Stimulated activated CD8-positive, alpha-beta memory T cell treated with anti-CD3 and anti-CD28 coated beads, Interleukin-15, amount 100 ng/mL, for 24 hours (primary cell): ENCODE measurements at places on chromosomes 5 and 9.
A peak's percentile ranks its signal among the peaks of the same experiment; 100 is the strongest.

DNA sequence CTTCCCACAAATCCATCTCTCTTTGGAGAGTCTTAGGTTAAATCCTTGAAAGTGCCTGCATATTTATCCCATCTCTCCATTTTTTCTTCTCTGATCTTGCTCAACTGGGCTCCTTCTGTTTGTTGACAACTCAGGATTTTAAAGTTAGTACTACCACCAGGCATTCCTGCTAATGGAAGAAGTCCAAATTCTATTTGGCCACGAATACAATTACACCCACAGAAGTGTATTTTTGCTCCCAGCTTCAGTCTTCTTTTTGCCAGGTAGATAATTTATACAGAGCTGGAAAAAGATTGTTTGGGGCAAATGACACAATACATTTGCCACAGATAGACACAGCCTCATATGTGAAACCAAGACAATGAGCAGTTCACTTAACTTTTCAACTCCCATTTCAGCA lies 74.8 kb downstream of the CETN3 start:
- DNase-seq, result no peak

- DNase-seq, result peak; percentile 53
Observed at GRCh38 chr5:36875790-36876298, 725 bp upstream of the NIPBL start.

DNA sequence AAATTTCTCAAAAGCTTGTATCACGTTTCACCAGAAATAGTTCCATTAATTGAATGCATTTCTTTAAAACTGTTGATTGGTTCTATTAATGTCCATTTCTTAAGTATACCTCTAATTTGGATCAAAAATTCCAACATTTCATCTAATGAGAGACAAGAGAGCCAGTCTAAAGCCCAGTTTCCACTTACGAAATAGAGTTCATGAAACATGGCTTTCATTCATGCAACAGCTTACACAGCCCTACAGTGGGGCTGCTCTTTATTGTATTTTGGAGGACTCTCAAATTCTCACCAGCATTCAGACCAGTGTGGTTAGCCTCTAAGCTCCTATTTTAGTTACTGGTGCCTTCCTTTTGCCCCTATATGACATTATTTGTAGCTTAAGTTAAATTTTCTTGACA lies 566.9 kb upstream of the RGMB start:
- no peak for DNase-seq

DNA sequence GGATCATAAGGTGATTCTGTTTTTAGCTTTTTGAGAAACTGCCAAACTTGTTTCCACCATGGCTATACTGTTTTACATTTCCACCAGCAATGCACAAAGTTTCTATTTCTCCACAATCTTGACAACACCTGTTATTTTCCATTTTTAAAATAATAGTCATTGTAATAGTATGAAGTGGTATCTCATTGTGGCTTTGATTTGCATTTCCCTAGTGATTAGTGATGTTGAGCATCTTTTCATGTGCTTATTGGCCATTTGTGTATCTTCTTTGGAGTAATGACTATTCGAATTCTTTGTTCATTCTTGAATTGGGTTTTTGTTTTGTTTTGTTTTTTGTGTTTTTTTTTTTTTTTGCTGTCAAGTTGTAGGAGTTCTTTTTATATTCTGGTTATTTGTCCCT lies 4.9 kb downstream of the GARNL3 start:
- no peak for DNase-seq

DNA sequence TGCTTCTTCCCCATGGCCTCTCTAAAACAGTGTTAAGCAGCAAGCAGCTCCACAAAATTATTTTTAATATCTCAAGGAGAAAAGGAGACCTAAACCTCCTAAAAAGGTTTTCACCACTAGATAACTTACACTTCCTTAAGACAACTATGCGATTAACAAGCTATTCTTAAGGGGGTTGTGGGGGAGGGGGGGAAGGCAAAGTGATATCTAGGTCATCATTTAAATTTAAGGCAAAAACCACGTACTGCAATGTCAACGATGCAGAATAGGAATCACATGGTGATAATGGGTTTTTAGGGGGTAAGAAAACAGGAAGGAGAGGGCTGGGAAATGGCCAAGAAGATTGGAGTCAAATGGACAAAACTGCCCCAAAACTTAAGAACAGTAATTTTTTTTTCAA lies 32.6 kb downstream of the CSNK1A1 start:
- no peak for DNase-seq

GRCh38 chr5:103021314-103021713 lies 98.6 kb downstream of the GIN1 start:
- DNase-seq, result no peak

DNA sequence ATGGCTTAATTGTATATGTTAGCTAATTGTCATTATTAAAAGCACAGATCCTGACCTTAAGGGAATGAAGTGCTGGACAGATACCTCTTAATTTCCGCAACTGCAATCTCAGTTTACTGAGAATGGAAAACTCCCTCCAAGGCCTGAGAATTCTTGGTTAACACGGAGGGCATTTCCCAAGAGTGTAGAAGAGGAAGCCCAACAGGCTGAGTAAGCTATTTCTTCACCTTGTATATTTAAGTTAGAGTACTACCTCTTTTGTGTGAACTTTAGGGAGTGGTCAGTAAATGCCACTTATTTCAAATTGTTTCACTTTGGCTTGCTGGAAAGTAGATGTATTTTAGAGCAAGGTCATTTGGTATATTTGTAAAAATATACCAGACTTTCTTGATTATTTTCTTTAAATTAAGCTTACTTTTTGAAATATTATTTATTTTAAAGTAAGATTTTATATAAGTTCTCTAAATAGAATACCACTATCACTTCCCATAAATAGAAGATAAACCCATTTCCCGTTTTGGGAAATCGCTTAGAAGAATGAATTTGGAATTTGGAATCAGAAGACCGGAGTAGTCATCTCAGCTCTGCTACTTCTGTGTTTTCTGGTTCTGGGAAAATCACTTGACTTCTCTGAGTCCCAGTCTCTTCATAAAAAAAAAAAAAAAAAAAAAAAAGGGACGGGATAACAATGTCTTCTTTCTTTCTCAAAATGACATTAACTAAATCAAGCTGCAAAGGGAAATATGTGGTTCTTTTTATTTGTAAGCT lies 26.0 kb upstream of the C9orf72 start:
- DNase-seq, result no peak

GRCh38 chr5:1960595-1961303 lies 78.0 kb upstream of the IRX4 start:
- no peak for DNase-seq

DNA sequence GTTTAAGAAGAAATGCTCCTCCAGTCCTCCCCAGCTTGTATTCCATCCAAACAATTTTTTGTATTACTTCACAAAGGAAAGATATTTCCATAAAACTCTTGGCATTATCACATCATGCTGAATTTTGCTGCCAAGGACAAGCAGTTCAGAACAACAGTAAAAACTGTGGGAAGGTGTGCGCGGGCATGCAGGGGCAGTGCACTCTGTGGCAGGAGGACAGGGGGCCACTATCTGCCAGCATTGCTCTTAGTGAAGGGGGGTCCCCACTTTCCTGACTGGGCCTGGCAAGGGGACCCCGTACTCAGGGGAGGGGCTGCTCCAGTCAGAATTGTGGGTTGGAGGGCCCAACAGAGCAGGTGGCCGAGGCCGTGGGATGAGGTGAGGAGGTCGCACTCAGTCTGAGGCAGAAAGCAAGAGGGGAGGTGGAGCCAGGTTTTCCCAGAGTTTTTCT lies 32.8 kb downstream of the ANGPTL2 start:
- DNase-seq, result no peak

GRCh38 chr5:53335115-53335514 lies 145.3 kb upstream of the FST start:
- no peak for DNase-seq

DNA sequence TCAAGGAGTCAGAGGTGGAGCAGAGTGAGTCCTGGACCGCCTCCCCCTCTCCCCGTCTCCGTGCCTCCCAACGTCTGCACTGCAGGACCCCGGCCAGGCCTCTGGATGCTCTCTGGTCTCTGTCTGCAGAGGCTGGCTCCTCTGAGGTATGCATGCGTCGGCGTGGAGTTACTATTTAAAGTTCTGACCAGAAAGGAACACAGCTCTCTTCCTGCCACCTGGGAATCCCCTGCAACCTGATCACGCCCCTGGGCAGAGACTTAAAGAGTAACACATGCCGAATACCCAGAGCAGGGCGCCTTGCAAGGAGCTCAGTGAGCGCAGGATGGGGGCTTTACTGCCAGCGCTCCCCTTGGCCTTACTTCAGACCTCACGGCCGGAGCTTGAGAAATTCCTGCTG lies 16.0 kb downstream of the ANXA6 start:
- DNase-seq, result no peak

DNA sequence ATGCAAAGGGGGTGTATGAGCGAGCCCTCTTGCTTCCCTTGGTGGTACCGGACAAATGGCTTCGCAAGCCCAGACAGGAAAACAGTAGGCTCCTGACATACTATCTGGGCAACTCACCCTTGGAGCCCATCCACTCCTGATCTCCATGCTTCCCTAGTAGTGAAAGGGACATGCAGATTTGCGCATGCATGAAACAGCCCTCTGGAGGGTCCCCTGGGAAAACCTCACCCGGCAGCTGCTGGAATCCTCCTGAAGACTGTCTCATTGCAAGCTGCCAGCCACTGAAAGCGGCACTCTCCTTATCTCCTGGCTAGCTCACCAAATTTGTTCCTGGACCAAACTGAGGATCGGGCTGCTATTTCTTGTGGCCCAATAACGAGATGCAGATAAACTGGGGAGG lies 10.2 kb downstream of the ZNF169 start:
- DNase-seq, result no peak

GRCh38 chr5:133842846-133843611 lies 125.4 kb downstream of the C5orf15 start:
- DNase-seq, result no peak

DNA sequence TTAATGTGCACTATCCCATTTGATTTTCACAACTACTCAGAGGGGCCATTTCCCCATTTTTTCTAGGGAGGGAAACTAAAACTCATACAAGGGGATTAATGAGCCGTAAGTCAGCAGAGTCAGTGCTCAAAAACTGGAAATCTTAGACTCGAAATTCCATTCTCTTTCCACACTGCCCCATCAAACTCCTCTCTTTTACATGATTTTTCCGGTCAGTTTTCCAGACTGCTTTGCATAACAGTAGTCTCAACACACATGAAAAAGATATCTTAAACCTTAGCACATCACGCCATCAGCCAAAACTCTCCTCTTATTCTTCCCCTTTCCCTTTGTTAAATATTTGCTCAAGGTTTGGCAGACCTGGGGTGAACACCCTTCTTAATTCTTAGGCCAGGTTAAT lies 332.0 kb downstream of the RFX3 start:
- DNase-seq, result no peak

DNA sequence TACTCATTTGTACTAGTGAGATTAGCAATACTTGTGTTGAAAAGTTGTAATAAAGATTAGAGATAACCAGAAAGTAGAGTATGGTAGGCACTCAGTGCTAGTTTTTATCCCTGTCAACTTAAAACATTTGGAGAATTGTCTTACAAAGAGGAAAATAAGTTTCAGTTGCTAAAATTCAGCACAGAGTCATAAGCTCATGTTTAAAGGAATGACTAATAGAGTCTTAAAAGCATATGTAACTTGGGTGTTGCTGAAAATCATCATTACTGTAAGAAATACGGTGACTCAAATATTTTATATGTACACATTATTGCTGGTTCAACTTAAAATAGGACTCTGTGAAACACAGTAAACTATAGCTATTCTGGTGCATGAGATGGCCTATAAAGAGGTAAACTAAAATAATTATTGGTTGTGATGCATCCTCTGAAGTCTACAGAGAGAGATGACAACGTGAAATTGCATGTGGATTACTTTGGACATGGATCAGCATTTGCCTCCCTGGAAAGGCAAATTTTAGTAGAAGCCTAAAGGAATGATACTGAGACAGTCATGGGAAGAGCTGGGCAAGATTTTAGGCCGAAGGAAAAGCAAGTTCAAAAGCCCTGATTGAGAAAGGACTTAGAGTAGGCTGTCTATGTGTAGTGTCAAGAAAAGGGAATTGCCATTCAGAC lies 34.6 kb downstream of the SGCD start:
- DNase-seq, result no peak

DNA sequence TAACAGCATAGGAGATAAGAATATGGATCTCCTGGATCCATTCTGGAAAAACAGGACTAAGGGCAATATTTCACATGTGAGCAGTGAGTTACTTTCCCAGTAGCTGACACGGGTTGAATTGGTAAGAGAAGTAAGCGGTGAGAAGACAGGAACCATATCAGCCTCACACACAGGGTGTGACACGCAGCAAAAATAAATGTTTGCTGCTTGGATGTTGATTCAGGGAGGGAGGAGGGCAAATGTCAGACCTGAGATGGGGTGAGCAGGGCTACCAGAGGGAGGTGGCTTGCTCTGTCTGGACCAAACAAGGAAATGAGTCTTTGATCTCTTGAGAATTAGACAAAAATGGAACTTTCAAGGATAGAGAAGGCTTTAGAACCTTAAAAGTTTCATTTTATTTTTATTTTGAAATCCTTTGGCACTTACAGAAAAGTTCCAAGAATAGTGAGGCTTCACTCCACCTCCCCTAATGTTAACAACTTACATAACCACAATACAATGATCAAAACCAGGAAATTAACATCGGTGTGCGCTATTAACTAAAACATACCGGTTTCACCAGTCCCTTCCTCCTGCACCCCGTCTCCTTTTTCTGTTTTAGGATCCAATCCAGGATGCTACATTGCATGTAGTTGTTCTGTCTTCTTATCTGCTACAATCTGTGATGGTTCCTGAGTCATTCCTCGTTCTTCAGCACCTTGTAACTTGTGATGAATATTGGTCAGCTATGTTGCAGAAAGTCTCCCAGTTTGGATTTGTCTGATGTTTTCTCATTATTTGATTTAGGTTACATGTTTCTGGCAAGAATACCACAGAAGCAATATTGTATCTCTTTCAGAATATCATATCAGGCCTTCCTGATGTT lies 20.5 kb upstream of the ARHGEF28 start:
- DNase-seq, result no peak

DNA sequence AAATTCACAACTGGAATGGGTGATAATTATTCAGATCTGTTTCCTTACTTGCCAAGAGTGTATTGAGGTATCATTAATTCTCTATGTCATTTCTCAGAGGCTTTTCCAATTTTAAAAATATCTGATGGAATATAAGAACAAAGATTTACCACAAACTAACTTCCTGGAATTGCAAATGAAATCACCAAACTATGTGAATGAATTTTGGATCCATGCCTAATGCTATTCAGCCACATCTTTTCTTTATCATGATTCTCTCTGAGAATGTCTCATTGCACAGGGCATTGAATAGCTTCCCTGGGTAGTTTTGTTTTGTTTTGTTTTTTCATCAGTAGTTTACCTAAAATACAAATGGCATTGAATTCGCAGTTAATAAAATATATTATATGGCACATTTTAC lies 146.9 kb upstream of the FBN2 start:
- no peak for DNase-seq

GRCh38 chr5:66597183-66597757 lies 1.1 kb downstream of the MAST4 start:
- no peak for DNase-seq

GRCh38 chr9:107375651-107376369 lies 92.7 kb downstream of the RAD23B start:
- no peak for DNase-seq

GRCh38 chr9:33239921-33240320 lies at the start of gene SPINK4:
Gene SPINK4 (plus strand): TSS chr9:33240167. CDS start chr9:33240209, 42 bp downstream.
- no peak for DNase-seq

- DNase-seq, result no peak
Observed at GRCh38 chr9:84283946-84284345, 56.6 kb downstream of the SLC28A3 start.
